ENCODE measurements at places on chromosomes 2 and 18.

DNA sequence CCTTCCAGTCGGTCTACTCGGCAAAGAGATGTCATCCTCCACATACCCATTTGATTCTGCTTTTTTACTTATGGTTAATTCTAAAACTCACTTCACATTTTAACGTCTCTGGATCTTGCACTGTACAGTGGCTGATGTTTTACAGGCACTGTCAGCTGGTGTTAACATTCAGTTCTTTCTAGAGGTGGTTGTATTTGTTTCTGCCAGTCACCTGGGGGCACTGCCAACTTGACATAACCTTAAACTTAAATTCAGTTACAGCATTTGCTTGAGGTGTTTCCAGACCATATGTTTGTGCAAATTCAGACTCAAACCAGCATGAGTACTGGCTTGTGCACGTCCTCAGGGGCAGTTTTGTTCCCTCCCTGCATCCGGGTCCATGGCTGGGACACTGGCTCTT lies 5.3 kb upstream of the TMEM185B start:
- DNase-seq = no peak

GRCh38 chr18:23724681-23725080 lies 35.4 kb downstream of the LAMA3 start:
- DNase-seq = no peak

DNA sequence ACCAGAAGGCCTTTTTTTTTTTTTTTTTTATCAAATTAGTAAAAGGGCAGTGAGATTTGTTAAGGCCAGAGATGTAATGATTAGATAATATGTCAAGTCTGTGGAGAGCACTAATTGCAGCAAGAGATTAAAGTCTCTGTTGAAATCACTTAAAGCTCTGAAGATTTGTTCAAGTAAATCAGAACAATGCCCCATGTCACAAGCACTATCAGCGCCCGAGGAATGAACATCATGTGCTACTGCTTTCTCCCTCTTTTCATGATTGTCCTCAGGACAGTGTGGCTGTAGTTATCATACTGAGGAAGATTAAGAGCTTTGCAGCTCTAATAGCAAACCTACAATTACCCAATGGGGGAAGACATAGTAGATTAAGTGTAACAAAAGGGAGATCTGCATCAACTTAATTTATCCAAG lies 71.1 kb downstream of the TDRD15 start:
- no peak for DNase-seq

DNA sequence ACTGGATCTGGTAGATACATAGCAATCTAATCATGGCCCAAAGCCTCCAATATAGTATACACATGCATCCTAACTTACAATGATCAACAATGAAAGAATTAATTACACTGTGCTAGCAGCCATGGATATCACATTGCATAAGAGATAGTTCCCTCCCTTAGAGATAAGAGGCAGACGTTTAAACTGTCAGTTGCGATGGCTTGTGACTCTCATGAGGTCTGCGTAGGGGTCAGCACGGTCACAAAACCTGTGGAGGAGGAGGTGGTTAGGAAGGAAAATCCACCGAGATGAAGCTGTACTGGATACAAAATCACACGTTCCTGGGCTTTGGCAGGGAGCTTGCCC lies 800 bp upstream of the RALB start:
- no peak for DNase-seq

- no peak for DNase-seq
Measured at GRCh38 chr2:235848946-235849345, 319.2 kb downstream of the GBX2 start.

- DNase-seq = no peak
Measured at GRCh38 chr2:45643095-45643494, 8.4 kb upstream of the PRKCE start.

DNA sequence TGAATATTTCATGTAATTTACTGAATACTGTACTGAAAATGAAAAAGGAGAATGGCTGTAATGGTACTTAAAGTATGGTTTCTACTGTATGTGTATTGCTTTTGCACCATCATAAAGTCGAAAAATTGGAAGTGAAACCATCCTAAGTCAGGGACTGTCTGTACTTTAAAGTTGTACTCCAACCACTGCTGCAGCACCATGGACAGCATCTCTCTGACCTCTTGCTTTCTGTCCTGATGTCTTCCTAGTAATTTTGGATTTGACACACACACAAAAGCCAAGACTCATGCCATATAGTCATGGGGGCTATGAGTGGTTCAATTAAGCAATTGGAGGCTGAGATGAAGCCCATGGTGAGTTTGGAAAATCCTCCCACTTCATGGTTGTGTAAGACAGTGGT lies 256.3 kb upstream of the PKDCC start:
- no peak for DNase-seq

- no peak for DNase-seq
Measured at GRCh38 chr2:28488083-28488830, 7.6 kb upstream of the PLB1 start.

DNA sequence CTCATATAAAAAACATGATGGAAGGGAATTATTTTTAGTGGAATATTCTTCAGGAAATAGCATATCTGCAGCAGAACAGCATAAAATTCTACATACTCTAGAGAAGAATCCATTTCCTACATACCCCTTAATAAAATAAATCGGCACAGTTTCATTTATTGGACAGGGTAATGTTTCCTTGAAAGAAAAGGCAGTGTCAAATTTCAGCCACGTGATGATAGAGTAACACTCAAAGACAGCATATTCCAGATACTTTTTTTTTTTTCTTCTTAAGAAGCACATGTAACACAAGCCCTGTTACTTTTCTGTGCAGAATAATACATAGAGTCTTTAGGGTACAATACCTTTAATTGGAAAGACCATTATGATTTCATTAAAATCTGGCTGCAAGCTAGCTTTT lies 204.4 kb downstream of the SRBD1 start:
- DNase-seq = no peak

- DNase-seq = no peak
Measured at GRCh38 chr18:22021701-22022100, 147.7 kb upstream of the GATA6 start.

DNA sequence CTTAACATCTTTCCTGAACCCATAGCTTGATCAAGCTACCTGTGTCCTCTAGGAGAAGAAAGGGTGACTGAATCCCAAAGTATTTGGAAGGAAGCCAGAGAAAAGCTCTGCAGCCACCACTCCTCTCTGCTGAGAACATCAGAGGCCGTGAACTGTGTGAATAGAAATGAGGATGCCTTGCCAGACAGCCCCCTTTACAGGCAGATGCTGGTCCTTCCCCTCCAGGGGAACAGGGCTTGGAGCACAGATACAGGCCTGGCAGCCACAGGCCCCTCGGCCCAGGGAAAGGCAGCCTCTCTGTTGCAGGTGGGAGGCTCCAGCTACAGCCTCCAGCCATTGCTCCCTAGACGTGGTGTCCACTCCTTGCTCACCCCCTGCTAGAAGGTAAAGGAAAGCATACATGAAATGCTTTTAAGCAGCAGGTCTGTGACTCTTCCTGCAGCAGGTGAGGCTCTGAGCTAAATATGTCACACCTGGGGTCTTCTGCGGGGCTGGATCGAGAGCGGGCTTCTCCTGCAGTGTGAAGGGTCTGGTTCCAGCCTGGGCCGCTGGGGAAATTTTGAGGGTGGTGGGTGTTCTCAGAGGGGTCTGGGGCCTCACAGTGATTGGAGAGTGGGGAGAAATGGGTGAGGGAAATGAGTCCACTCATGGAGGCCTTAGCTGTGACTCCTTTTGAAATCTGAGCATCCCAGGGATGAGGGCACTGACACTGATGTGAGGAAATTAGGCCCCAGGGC lies 234.0 kb downstream of the KLHL29 start:
- no peak for DNase-seq

GRCh38 chr2:162509288-162509968 lies 165.5 kb downstream of the GCA start:
- no peak for DNase-seq

- no peak for DNase-seq
Measured at GRCh38 chr18:75116165-75116564, 92.8 kb downstream of the PTGR3 start.

All from esophagus squamous epithelium (tissue), 5 donors.